ENCODE measurements at places on chromosomes 16 and 17.

DNA sequence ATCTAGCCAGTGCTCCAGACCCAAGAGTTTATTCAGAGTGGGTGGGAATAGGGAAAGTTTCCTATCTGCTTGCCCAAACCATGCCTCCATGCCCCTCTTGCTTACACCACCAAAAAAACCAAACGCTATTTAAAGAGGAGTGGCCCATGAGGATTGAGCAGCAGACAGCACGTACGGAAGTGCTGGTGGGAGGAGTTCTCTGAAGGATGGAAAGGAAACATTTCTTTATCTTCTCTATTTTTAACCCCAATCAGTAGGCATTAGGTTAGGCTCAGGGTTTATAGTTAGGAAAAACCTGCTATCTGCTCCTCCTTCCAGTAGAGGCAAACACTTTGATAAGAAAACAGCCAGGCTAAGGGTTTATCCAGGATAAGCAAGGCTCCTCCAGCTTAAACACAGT lies 235.3 kb downstream of the ZFHX3 start:
- DNase-seq, result no peak

- no peak for DNase-seq
Observed at GRCh38 chr16:55698946-55699345, 43.2 kb downstream of the SLC6A2 start.

DNA sequence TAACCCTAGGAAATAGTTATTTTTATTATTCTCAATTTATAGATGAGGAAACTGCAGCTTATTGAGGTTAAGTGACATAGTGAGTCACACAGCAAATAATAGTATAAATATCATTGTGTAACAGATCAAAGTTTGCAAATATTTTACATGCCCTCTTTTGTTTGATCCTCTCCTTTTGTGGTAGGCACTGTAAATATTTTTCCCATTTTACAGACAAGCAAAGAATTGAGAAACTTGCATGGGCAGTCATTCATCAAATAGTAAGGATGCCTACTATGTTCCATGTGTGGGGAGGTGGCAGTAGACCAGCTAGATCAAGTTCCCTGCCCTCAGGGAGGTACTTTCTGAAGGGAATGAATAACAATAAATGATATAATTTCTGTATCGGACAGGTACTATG lies 173.0 kb downstream of the PHKB start:
- DNase-seq, result no peak

DNA sequence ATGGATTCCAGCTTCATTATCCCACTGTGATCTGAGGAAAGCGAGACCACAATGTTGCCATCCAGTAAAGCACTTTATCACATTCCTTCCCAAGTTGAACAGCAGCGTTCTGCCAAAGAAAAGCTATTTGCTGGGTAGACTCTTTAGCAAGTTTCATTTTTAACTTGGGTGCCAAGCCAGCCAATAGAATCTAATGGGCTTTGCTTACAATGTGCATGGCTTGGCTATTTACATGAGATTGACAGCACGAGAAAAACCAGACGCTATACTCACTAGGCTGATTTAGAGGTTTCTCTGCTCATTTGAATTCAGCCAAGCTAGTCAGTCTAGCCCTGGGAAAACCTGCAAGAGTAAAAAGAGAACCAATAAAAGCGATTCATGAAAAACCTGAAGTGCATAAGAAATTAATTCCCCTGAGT lies 108.9 kb downstream of the CDH13 start:
- DNase-seq, result no peak

DNA sequence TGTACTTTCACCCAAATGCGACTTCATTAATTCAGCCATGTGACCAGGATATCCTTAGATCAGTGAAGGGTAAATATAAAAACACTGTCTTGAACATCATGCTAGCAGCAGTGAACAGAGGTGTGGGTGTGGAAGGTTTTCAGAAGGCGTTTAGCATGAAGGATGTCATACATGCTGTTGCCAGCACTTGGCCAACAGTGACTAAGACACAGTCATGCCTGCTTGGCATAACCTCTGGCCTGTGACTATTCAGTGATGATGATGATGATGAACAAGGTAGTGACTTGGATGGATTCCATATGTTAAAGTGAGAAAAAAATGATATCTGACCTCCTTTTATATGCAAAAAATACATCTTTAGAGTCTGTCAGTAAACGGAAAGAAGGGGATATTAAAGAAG lies 97.9 kb downstream of the MAP2K4 start:
- no peak for DNase-seq

- DNase-seq, result no peak
Observed at GRCh38 chr16:80109581-80109980, 431.2 kb upstream of the DYNLRB2 start.

DNA sequence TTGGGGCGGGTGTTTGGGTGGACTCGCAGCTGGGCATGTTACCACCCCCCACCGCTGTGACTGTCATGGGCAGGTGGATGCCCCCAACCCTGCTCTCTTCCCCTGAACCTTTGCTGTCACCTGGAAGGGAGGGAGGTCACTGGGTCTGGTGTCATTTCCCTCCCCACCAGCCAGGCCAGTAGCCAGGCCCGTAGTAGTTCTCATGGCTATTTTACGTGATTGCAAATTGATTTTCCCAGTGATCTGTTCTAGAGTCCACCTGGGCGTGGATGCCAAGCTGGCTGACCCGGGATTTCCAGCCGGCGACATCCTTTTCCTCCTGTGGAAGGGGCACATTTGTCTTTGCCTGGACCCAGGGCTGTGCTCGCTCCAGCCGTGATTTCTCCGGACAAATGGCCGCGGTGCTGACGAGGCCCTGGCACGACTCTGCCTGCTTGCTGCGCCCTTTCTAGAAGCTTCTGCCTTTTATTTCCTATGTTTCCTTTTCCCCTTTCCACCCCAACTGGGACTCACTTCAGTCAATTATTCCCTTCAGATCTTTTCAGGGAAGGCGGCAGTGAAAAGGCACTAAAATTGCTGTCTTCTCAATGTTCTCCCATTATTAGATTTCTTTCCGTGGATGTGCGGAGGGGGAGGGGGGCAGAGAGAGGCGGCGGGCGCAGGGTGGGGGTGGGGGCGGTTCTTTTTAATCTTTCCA lies 226.9 kb upstream of the CIBAR2 start:
- DNase-seq, result no peak

- no peak for DNase-seq
Observed at GRCh38 chr17:65121916-65122806, 15.0 kb upstream of the RGS9 start.

DNA sequence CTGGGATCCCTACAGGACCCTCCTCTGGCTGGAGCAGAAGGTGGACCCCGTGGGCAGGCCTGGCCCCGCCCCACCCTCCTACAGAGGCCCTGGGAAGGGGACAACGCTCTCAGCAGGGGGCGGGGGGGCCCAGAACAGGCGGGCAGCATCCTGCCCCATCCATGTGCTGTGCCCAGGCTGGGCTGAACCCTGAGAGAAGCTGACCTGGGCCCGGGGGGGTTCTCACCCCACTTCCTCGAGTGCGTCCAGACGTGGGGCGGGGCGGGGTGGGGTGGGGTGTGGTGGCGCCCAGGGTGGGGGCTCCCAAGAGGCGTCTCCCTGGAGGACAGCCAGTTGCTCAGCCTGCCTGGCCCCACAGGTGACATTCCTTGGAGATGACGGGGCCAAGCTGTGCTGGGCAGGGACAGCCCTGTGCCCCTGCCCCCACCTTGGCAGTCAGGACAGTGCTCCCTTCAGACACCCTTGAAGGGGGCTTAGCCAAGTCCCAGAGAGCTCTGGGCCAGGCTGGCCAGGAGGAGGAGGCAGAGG lies 390 bp upstream of the UNC13D start:
- no peak for DNase-seq

DNA sequence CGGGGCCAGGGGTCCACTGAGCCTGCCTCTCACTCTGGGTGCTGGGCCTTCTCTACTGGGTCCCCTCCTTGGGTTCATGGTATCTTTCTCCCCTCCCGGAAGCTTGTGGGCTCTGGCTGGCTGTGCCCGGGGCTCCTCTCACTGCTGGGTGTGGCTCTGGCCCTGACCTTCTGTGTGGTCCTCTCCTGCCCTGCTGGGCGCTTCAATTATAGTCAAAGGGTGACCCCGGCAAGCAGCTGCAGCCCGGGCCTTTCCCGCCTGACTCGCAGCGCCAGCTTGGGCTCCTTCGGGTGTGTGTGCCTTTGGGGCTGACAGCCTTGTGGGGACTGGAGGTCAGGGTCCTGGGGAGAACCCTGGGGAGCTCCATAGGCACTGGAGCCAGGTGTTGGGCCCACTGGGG lies 54.2 kb upstream of the PVALEF start:
- DNase-seq, result no peak

DNA sequence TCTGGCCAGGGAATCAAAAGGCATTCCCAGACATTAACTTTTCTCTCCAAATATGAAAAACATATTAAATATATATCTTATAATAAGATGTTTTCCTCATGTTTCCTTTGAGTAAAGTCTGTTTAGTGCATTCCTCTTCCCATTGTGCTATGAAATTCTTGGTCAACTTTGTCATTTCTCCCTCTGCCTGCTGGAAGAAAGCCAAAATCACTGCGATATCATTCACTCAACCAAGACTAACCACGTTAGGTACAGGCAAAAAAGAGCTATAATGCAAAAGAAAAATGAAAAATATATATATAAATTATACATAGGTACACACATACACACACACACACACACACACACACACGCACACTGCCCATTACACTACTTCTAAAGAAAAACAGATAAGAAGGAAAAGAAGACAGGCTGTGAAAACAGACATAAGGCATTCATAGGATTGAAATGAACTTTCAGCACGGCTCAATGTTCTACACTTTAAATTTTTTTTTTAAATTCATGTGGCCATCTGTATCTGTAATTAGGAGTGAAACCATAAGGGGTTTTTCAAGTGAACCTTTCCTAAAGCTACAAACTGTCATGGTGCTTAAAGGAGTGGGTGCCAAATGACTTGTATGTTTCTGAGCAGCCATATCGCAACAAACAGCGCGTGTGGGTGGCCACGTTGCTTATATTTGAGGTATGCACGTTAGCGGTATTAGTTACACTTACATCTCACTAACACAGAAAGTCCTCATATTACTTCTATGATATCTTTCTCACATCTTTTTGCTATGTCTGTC lies 71.6 kb upstream of the PSMD7 start:
- no peak for DNase-seq

GRCh38 chr16:54931120-54932014 lies 702 bp downstream of the IRX5 start:
- no peak for DNase-seq

DNA sequence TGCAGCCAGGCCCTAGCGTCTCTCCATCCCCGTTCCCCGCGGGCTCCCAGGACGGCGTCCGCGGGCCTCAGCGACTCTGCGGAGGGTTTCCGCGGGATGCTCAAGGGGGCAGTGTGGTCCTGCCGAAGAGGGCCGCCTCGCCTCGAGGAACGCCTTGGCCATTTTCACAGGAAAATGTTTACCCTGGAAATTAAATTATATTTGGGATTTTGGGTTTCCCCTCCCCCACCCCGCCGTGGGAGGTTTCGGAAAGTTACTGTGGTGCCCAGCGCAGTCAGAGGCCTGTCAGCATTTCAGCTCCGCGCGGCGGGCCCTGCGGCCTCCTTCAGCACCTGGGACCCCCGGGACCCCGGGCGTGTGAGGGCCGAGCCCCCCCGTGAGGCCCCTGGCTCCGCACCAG lies 94.5 kb downstream of the PCTP start:
- DNase-seq, result no peak

DNA sequence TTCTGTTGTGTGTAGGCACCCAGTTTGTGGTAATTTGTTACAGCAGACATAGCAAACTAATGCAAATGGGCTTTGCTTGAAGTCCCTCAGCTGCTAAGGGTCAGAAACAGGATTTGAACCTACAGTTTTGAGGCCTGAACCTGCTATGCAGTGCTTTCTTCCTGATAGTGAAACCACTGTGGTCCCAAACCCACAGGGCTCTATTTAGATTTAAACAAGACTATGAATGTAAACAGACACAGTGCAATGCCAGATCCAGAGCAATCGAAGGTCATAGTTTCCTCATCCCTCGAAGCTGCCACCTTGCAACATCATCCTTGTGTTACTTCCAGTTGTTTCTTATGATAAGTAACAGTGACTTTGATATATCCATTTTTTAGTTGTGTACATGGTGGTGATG lies 630.2 kb downstream of the WWOX start:
- no peak for DNase-seq

DNA sequence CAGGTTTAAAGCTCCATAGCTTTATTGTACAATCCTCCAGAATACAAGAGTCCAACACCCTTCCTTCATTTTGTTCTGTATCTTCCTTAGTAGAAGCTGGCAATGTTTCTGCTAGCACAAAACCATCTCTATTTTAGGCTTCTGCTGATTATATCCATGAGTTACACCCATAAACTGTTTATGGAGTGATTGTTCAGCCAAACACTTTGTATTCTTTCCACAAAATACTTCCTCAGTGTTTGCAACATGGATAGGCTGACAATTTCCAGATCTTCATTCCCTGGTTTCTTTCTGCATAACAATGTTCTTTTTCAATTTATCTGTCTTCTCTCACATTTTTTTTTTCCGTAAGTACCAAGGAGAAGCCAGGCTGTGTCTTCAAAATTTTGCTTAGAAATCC lies 839.9 kb upstream of the CDH8 start:
- DNase-seq, result no peak

DNA sequence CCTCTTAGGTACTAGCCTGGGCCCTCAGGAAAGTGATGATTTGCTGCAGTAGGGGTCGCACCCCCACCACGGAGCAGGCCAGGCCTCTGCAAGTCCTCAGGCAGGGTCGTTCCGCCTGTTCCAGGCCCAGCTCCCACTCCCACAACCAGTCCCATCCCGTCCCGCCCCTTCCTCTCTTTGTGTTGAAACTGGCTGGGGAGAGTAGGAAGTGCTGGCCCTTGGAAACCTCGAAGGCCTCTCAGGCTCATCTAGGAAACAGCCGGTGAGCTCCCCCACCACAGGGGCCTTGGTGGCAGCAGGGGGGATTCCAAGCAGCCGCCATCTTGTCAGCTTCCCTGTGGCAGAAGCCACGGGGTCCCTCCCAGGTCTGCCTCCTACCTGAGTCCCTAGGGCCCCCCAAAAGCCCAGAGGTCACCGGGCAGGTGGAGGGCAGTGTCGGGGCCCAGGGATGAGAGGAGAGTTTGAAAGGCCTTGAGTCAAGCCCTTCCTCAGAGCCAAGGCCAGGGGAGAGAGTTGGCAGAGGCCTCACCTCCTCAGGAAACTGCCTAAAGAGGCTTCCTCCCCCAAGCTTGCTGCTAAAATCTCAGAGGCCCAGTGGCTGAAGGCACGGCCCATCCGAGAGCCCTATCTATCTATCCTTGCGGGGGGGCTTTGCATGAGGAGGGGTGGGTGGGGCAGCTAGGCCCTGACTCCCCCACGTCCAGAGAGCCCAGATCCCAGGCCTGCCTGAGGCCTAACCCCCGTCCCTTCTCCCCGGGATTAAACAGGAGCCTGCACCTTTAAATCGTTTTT lies 22.2 kb downstream of the MMP15 start:
- no peak for DNase-seq

DNA sequence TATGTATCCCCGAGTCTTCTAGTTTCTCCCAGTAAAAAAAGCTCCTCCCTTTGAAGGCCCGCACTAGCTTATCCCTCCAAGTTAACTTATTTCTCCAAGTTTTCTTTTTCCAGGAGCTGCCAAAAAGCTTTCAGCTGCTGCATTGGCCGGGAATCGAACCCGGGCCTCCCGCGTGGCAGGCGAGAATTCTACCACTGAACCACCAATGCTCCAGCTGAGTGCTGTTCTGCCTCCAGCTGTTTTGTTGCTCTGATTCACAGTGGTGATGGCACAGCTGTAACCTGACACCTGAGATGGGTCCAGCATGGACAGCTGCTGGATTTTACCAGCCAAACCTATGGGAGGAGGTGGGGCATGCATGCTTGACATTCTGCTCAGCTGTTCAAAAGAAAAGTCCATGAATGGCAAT lies 22.1 kb downstream of the VAC14 start:
- DNase-seq, result no peak
